T-helper 17 cell (primary cell): ENCODE measurements at places on chromosomes 1 and 21.

- peaks cover 2% of the 10 kb centered on the region for H3K36me3 ChIP-seq
- H3K4me3 ChIP-seq = no peak overlapping the region
- DNase-seq = no peak
- peaks cover 4% of the 10 kb centered on the region for H3K4me1 ChIP-seq
- H3K27ac ChIP-seq = no peak overlapping the region
Measured at GRCh38 chr1:119288751-119289150, 79.8 kb upstream of the HAO2 start.

DNA sequence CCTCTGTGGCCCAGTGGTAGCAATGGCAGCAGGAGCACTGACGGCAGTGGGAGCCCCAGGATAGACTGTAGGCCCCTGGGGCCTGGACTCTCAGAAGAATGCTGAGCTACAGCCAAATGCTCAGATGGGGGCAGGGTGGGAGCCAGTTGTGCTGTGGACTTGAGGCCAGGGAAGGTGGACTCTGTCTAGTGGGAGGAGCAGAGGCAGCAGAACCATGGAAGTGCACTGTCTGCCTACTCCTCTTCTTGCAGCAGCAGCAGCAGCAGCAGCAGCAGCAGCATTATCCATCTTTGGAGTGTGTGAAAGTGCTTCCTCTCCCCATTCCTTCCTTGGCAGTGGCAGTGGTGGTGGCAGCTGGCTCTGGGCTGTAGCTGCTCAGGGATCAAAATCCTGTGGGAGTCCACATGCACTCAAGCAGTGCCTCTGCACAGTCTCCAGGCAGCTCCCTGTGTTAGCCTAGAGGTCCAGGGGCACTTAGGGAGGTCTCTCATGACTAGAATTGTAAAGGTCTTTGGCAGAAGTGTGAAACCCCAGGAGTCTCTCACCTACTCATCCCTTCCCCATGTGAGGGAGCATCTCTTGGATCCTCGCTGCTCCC is 917.9 kb upstream of the B3GALT2 start:
- H3K4me3 ChIP-seq = no peak overlapping the region
- no peak for DNase-seq
- H3K36me3 ChIP-seq = peaks cover 3% of the 10 kb centered on the region

GRCh38 chr1:158809862-158810261 is 21.3 kb upstream of the MNDA start:
- DNase-seq = no peak
- peaks cover 2% of the 10 kb centered on the region for H3K4me1 ChIP-seq
- H3K27ac ChIP-seq = no peak overlapping the region

DNA sequence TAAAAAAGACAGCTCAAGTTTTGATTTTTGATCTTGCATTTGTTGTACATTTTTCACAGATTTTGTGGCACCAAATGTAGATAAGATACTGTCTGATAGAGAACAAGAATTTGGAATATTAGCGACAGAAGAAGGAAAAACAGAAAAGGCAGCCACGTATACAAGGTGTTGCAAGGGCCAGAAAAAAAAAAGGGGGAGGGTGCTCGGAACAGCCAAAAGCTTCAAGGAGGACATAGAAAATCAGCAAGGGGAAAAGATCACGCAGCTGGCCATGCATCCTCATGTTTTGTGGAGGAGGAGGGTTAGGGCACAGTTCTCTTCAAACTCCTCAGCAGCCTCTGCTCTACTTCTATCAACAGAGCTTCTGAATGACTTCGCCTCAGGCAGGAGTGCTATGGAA is 80.7 kb upstream of the MROH9 start:
- no peaks in the 10 kb centered on the region for H3K36me3 ChIP-seq
- no peak overlapping the region for H3K27ac ChIP-seq
- H3K27me3 ChIP-seq = peaks cover 28% of the 10 kb centered on the region
- no peak for DNase-seq
- H3K4me1 ChIP-seq = peaks cover 2% of the 10 kb centered on the region
- H3K4me3 ChIP-seq = no peak overlapping the region

GRCh38 chr1:202240956-202241355 is 47.4 kb downstream of the LGR6 start:
- no peak for DNase-seq
- peaks cover 44% of the 10 kb centered on the region for H3K27me3 ChIP-seq
- H3K36me3 ChIP-seq = peaks cover 2% of the 10 kb centered on the region
- no peak overlapping the region for H3K4me3 ChIP-seq
- H3K27ac ChIP-seq = no peak overlapping the region

DNA sequence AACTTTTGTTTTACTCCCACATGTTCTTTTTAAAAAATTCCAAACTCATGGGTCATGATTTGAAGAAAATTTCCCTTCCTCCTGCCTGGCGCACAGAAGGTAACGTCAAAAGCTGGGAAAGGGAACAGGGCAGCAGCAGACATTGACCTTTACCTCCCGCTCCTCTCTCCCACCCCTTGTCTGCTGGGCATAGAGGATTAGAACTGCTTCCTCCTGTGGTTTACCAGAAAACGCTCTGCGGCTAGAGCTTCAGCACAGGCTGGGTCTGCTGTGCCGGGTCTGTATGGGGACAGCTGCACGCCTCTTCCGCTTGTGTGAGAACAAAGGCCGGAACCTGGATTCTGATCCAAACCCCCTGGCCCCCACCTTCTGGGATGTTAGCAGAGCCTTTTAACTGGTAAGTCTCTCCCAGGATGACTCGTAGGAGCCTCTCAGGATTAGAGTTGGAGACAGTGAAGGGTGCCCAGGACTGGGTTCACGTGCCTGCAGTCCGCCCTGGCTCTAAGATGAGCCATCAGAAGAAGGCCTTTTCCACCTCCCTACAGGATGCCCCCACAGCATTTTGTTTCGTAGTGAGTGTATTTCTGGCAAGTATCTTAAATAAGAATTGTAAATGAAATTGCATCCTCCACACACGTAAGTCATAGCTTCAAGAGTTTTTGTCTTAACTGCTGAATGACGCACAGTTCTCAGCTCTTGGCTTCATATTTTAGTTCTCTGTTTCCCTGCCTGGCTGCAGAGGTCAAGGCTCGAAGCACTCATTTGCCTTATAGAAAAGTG is 5.2 kb downstream of the H6PD start:
- no peak for DNase-seq
- no peaks in the 10 kb centered on the region for H3K36me3 ChIP-seq
- no peaks in the 10 kb centered on the region for H3K27me3 ChIP-seq
- no peak overlapping the region for H3K27ac ChIP-seq

- no peak overlapping the region for H3K4me3 ChIP-seq
- H3K4me1 ChIP-seq = peaks cover 13% of the 10 kb centered on the region
- no peak for DNase-seq
- H3K27ac ChIP-seq = no peak overlapping the region
- no peaks in the 10 kb centered on the region for H3K36me3 ChIP-seq
- peaks cover 34% of the 10 kb centered on the region for H3K27me3 ChIP-seq
Measured at GRCh38 chr1:94095744-94096469, 25.0 kb downstream of the ABCA4 start.

- no peaks in the 10 kb centered on the region for H3K4me1 ChIP-seq
- no peak overlapping the region for H3K4me3 ChIP-seq
- no peaks in the 10 kb centered on the region for H3K36me3 ChIP-seq
- no peaks in the 10 kb centered on the region for H3K27me3 ChIP-seq
- peak; percentile 10 for DNase-seq
Measured at GRCh38 chr21:45994759-45995685, 13.5 kb downstream of the COL6A1 start.

DNA sequence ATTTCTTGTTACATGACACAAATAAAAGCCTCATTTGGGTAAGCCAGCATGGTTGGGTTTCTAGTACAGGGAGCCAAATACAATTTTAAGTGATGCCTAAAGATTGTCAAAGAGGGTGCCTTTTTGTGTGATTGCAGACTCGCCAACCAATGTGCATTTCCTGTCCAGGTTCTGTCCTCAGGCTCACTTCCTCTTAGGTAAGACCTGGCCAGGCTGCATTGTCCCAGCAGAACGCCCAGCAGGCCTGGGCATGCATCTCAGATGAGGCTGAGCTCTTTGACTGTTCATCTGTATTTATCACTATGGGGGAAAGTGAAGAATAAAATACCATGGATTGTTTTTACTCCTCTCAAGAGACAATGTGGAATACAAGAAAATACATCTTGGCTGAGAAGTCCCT is 49.7 kb downstream of the KCNC4 start:
- H3K27me3 ChIP-seq = peaks cover 6% of the 10 kb centered on the region
- DNase-seq = no peak
- H3K4me3 ChIP-seq = no peak overlapping the region
- peaks cover 4% of the 10 kb centered on the region for H3K36me3 ChIP-seq
- H3K4me1 ChIP-seq = peaks cover 8% of the 10 kb centered on the region

GRCh38 chr1:33864460-33865389 is 846 bp downstream of the HMGB4 start:
- H3K27ac ChIP-seq = no peak overlapping the region
- H3K36me3 ChIP-seq = no peaks in the 10 kb centered on the region
- H3K4me3 ChIP-seq = no peak overlapping the region
- peaks cover 46% of the 10 kb centered on the region for H3K27me3 ChIP-seq
- H3K4me1 ChIP-seq = no peaks in the 10 kb centered on the region

DNA sequence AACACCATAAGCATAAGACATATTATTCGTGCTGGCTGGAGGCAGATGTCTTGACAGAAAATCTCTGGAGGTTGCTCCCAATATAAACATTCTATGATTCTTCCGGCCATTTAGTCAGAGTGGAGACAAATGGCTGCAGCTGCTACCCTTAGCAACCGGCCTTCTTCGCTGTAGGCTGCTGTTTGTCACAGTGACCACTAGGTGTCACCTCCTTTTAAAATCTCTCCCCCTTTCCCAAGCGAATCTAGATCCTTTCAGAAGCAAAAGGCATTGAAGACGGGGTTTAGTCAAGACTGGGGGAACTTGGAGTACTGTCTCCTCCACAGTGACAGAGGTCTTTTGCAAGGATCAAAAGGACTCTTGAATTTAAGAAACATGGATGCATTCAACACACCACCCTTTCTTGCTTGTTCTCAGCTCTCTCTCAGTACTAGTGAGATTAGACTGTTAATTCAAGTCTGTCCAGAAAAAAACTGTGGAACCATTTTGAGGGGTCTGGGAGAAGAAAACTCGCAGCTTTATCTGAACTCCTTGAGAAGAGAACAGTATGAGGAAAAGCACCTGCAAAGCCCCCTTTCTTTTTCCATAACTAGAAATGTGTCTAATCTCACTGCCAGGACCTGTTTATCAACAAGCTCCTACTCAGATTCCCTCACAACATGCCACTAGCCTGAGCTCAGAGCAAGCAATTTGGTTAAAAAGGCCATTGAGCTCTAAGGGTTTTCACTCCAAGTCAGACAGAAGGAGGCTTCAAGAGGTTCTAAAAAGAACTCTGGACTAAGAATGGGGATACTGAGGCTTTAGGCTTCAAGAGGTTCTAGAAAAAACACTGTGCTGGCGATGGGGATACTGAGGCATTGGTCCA is 408.3 kb upstream of the PLXNA2 start:
- peaks cover 35% of the 10 kb centered on the region for H3K27me3 ChIP-seq
- H3K36me3 ChIP-seq = no peaks in the 10 kb centered on the region
- H3K4me1 ChIP-seq = no peaks in the 10 kb centered on the region
- H3K4me3 ChIP-seq = no peak overlapping the region
- no peak overlapping the region for H3K27ac ChIP-seq
- DNase-seq = no peak

DNA sequence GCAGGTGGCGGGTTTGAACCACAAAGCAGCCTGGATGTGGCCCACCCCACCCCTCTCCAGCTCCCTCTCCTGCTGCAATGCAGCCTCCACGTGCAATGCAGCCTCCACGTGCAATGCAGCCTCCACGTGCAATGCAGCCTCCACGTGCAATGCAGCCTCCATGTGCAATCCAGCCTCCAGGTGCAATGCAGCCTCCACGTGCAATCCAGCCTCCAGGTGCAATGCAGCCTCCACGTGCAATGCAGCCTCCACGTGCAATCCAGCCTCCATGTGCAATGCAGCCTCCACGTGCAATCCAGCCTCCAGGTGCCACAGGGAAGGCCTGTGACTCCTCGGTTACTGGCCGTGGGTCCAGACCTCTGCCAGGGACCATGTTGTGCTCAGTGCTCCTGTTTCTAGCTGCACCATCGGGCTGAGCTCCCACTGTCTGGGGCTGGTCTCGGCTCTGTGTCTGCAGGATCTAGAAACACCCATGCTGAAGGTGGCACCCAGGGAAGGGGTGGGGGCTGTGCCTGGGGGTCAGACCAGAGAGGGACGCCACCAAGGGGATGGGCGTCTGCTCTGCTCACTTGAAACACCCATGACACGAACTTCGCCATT is 11.9 kb upstream of the LRRC3 start:
- no peak overlapping the region for H3K27ac ChIP-seq
- H3K27me3 ChIP-seq = no peaks in the 10 kb centered on the region
- DNase-seq = no peak
- H3K4me1 ChIP-seq = no peaks in the 10 kb centered on the region
- H3K4me3 ChIP-seq = no peak overlapping the region
- H3K36me3 ChIP-seq = peaks cover 3% of the 10 kb centered on the region

- no peak for DNase-seq
- no peak overlapping the region for H3K4me3 ChIP-seq
- H3K27me3 ChIP-seq = peaks cover 37% of the 10 kb centered on the region
- H3K36me3 ChIP-seq = no peaks in the 10 kb centered on the region
- no peak overlapping the region for H3K27ac ChIP-seq
- H3K4me1 ChIP-seq = peaks cover 2% of the 10 kb centered on the region
Measured at GRCh38 chr1:38064197-38064903, 17.8 kb upstream of the POU3F1 start.

- no peak for DNase-seq
- no peaks in the 10 kb centered on the region for H3K36me3 ChIP-seq
- H3K27me3 ChIP-seq = no peaks in the 10 kb centered on the region
Measured at GRCh38 chr21:30271611-30272010, 11.1 kb downstream of the KRTAP24-1 start.

- peaks cover 11% of the 10 kb centered on the region for H3K27me3 ChIP-seq
- peaks cover 11% of the 10 kb centered on the region for H3K4me1 ChIP-seq
- peaks cover 6% of the 10 kb centered on the region for H3K36me3 ChIP-seq
- DNase-seq = no peak
Measured at GRCh38 chr1:29123053-29123886, 433 bp downstream of the TMEM200B start.

GRCh38 chr1:199029401-199029800 is 390.6 kb downstream of the PTPRC start:
- no peak for DNase-seq
- no peak overlapping the region for H3K27ac ChIP-seq
- peaks cover 6% of the 10 kb centered on the region for H3K4me1 ChIP-seq
- H3K27me3 ChIP-seq = no peaks in the 10 kb centered on the region
- H3K4me3 ChIP-seq = no peak overlapping the region

DNA sequence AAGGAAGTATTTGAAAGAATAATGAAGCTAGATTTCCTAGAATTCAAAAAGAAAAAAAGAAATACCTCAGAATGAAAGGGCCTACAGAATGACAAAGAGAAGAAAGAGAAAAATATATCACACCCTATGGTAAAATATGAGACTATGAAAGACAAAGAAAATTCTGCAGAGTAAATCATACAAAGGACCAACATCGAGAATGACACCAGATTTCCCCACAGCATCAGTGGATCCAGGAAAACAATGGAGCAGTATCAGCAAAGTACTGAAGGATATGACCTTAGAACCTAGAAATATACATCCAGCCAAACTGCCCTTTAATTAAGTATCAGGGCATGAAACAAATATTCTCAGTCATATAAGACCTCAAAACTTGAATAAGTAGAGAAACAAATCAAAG is 21.2 kb upstream of the IFNAR2 start:
- DNase-seq = no peak
- H3K36me3 ChIP-seq = no peaks in the 10 kb centered on the region
- H3K27ac ChIP-seq = no peak overlapping the region
- H3K27me3 ChIP-seq = no peaks in the 10 kb centered on the region
- no peak overlapping the region for H3K4me3 ChIP-seq

- H3K27ac ChIP-seq = no peak overlapping the region
- no peak overlapping the region for H3K4me3 ChIP-seq
- peaks cover 50% of the 10 kb centered on the region for H3K27me3 ChIP-seq
- H3K4me1 ChIP-seq = no peaks in the 10 kb centered on the region
Measured at GRCh38 chr21:38869196-38869595, 63.5 kb downstream of the ETS2 start.

GRCh38 chr1:67945733-67946374 is 104.6 kb downstream of the DIRAS3 start:
- H3K4me3 ChIP-seq = no peak overlapping the region
- no peaks in the 10 kb centered on the region for H3K4me1 ChIP-seq
- peaks cover 4% of the 10 kb centered on the region for H3K36me3 ChIP-seq
- peaks cover 11% of the 10 kb centered on the region for H3K27me3 ChIP-seq
